ENCODE measurements at places on chromosomes 12 and 14.

GRCh38 chr14:102164965-102165364 lies 25.3 kb downstream of the WDR20 start:
- DNase-seq = no peak

GRCh38 chr12:77847680-77848431 lies 17.2 kb downstream of the NAV3 start:
- DNase-seq = no peak

DNA sequence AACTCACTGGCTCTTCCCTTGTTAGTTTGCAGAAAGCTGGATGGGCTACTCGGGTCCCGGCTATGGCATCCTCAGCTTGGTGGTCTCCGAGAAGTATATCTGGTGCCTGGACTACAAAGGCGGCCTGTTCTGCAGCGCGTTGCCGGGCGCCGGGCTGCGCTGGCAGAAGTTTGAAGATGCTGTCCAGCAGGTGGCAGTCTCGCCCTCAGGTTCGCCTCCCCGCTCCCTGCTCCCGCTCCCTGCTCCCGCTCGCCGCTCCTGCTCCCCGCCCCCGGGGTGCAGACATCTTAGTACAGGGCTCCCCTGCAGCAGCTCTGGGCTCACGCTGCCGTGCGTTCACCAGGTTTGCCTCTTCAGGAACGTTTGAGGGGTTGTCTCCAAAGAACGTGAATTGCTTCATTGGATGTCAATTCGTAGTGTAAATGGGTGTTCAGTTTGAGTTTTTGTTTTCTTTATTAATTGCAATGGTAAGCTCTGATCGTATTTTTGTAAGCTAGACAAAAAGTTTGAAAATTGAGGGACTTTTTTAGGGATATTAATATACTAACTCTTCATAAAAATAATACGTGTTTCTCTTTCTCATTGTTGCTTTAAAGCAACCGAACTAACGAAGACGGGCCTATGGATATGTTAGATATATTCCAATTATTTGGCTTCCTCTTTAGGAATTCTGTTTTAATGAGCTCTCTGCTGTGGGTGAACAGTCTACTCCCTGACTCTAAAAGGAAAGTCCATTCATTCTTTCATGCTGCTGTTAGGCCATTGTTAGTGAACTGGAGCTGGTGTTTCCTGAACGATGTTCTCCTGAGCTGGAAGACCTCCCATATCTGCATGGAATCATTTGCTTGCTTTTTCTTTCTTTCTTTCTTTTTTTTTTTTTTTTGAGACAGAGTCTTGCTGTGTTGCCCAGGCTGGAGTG lies 71.3 kb downstream of the ANKRD9 start:
- peak; percentile 94 for DNase-seq

GRCh38 chr14:39972704-39973103 lies 540.5 kb upstream of the FBXO33 start:
- no peak for DNase-seq

DNA sequence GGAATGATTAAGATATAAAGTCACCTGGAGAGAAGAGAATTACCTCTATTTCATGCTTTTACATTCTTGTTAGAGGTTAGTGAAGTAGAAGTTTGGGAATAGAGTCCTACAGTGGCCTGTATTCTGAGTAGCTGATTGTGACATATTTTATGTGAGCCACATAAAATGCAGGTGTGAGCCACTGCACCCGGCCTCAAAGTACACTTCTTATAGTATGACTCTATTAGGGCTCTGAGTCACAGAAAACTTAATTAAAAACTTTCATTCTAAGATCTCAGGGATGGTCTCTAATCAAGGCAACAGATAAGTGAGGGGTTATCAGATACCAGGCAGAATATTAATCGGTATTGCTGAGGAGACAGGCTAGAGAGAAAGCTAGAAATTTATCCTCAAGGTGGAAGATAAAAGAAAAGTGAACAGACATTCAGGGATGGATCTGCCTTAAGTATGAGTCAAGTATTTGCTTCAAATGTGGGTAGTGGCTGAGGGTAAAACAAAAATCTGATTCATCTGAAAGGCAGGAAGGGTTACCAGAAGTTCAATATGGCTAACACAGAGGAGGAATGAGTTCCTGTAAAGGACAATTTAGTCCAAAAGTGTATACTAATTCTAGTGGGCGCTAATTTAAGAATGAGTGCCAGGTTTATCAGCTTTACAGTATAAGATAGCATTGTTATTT lies 5.5 kb upstream of the G2E3 start:
- DNase-seq = no peak

GRCh38 chr14:93337143-93337753 lies 4.4 kb upstream of the BTBD7 start:
- no peak for DNase-seq

- DNase-seq = no peak
These were observed 6.2 kb downstream of the TTLL5 start for GRCh38 chr14:75667099-75667765.

- no peak for DNase-seq
These were observed 229.4 kb downstream of the DUSP6 start for GRCh38 chr12:89122852-89123251.

DNA sequence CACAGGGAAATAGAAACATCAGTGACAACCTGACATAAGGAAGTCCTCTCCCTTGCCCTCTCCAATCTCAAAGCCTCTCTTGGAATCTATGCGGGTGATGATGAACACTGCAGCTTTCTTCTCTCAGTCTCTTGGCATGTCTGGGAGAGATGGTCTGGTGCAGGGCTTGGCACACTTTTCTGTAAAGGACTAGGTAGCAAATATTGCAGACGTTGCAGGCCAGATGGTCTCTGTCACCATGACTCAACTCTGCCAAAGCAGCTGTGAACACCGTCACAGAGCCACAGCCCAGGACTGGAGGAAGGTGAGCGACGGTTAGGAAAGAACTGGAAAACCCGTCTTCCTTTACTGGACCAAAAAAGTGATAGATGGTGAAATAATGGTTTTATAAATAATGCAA lies 591.0 kb upstream of the TMEM132C start:
- DNase-seq = no peak

DNA sequence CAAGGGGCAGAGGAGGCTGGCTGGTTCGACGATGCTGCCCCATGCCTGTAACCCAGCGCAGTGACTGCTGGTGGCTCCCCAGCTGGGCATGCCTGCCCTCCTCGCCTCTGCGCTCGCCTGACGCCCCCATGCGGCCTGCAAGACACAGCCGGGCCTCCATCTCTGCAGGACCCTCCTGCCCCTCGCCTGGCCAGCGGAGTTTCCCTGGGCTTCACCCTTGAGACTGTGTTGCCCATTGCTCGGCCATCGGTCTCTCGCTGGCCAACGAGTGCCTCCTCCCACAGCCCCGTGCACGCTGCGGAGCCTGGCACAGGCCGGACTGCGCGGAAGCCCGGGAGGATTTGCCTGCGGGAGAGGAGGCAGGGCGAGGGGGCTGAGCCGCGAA lies 17.6 kb downstream of the ASPG start:
- no peak for DNase-seq

DNA sequence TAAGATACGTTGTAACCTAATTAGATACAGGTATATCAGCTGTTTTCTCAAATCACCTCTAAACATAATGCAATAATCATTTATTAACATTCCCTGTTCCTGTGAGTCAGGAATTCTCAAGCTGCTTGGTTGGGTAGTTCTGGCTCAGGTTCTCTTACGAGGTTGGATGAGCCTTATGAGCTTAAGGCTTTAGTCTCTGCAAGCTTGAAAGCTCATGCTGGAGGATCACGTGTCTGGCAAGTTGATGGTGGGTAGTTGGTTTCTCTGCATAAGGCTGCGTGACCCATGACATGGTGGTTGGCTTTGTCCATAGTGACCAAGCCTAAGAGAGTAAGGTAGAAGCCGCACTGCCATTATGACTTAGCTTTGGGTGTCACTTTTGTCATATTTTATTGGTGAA lies 62.0 kb downstream of the PLEKHA5 start:
- DNase-seq = no peak

DNA sequence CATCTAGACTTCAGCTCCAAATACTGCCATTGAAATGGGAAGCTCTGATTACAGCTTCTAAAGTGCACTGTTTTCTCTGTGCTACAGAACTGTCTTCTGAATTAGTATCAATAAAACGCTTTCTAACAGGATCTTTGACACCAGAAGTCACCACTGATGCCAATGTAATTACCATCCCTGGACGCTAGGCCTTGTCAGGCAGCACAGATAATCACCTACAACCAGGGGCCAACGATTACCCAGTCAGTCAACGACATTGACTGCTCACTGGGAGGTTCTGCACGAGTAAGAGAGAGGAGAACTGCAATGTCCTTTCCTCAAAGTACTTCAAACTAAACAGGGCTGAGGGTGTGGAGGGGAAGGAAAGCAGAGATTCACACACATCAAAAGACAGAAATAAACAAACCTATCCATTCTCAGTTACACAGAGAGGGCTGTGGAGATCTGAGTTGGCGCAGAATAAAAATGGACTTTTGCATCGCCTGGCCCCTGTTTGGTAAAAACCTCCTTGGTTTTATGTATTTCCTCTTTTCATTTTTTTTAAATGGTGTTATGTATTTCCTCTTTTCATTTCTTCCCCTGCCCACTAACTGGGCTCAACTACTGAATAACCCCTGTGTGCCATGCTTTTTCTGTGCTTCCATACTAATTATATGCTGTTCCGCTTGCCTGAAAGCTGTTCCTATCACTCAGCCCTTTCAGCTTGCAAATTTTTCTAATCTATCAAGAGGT lies 492.2 kb downstream of the APAF1 start:
- no peak for DNase-seq

DNA sequence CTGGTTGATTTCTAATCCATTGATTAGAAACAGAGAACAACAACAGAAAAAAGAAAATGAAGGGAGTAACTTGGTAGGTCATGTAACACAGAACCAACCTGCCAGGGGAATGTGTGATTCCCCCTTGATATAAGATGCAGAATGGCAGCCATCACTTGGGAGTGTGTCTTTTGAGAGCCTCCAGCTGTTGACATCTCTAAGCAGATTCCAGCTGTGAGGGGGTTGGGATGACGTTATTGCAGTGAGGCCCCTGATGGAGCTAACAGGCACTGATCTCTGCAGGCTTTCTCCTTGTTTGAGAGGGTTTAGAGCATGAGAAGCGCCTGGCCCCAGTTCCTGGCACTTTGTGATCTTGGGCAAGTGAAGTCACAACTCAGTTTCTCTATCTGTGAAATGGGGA lies 124.9 kb downstream of the PELI2 start:
- DNase-seq = no peak

GRCh38 chr12:5506821-5507231 lies 74.9 kb downstream of the NTF3 start:
- no peak for DNase-seq

DNA sequence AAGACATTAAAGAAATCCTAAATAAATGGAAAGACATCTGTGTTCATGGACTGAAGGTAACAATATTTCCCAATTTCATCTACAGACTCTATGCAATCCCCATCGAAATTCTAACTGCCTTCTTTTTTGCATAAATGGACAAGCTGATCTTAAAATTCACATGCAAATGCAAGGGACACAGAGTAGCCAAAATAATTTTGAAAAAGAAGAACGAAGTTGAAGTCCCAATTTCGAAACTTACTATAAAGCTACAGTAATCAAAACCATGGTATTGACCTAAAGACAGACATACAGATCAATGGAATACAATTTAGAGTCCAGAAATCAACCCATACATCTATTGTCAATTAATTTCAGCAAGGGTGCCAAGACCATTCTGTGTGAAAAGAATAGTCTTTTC lies 16.4 kb upstream of the CD27 start:
- no peak for DNase-seq
